Stimulated activated CD4-positive, alpha-beta T cell treated with anti-CD3 and anti-CD28 coated beads, Interleukin-15, amount 100 ng/mL, for 24 hours (primary cell): ENCODE measurements at places on chromosomes 1 and 21.

- DNase-seq: no peak
Measured at GRCh38 chr1:36753451-36753850, 270.7 kb upstream of the CSF3R start.

GRCh38 chr1:79100385-79100784, 93.9 kb upstream of the ADGRL4 start:
- DNase-seq: no peak

DNA sequence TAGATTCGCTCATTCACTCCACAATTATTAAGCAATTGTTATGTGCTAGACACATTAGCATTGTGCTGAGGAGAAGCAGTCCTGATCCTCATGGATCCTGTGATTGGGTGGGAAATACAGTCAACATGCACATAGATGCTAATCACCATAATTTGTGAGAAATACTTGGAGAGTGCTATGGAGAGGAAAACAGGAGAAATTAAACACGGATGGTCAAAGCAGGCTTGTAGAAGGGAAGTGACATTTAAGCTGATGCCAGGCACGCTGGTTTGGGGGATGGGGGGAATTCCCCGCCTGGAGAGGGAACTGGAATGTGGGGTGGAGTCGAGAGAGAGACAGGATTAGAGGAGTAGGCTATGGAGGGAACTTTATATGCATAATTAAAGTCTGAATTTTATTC, 52.2 kb upstream of the L1TD1 start:
- no peak for DNase-seq

DNA sequence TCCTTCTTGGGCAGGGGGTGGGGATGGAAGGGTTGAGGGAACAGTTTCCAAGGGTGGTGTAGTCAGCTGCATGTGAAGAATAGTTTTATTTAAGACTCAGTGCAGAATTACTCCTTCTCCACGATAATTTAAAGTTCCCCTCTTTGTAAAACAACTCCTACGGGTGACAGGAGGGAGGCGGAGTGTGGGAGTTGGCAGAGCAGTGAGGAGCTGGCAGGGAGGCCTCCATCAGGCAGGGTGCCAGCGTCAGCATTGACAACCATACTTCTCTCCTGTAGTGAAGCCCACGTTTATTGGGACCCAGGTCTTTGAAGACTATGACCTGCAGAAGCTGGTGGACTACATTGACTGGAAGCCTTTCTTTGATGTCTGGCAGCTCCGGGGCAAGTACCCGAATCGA, 93.8 kb downstream of the MTR start:
- DNase-seq: no peak

- peak; percentile 66 for DNase-seq
Measured at GRCh38 chr1:197774466-197775281, 606 bp downstream of the DENND1B start.

- DNase-seq: no peak
Measured at GRCh38 chr1:59155351-59155750, 141.5 kb upstream of the FGGY start.

DNA sequence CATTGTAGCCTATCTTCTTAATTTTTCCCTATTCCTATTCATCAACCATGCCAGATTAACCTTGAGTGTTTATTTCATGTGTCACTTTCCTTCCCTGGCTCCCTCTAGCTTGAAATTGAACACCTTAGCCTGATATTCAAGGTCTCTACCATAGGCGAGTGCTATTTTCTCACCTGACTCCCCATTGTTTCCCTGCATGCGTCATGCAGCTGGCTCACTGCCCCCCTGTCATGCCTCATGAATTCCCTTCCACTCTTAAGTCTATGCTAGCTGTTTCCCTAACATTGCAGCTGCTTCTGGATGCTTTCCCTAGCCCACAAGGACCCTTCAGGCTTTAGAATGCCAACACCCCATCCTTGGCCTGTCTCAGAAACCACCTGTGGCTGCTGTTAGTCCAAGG, 56.7 kb upstream of the CD1D start:
- DNase-seq: no peak

GRCh38 chr1:34988581-34988980, 3.4 kb upstream of the TMEM35B start:
- DNase-seq: no peak

GRCh38 chr1:98369463-98369862, 292.1 kb upstream of the SNX7 start:
- DNase-seq: no peak

DNA sequence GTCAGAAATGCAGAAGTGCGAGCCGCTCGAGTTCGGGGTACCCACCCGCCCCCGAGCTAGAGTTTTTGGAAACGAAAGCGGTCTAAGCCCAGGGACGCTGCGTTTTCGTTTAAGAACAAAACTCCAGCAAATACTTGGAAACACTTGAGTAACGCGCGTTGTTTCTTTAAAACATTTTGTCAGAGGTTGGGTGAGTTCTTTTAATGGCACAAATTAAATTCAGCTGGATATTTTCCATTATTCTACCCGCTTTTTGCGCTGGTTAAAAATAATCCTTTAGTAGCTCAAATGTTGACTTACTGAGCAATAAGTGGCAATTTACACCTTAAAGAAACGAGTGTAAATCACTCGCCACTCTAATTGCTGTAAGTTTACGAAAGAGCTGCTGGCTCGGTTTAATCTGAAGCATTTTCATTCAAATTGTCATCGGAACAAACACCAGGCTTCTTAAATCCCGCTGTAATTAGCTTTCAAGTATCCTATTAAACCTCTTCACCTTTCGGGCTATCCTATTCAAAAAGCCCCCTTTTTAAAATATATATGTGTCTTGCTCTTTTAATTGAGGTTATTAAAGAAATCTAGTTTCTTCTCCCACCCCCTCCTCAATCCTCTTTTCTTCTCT, 1.5 kb downstream of the LHX8 start:
- no peak for DNase-seq

DNA sequence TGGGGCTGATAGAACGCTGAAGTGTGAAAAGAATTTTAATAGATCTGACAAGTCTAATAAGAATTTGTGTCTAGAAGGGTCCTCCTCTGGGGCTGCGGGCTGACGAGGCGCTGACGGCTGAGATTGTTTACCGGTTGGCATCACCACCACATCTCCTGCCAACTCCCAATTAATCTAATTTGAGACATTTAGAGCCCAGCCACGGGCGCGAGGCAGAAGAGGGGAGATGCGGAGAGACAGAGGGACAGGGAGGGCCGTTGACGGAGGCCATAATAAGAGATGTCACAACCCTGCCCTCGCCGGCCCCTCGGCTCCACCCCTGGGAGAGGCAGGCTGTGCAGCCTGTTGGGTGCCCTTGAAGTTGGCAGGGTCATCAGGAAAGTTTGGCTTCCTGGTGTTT, 109.3 kb downstream of the PAX7 start:
- DNase-seq: no peak

DNA sequence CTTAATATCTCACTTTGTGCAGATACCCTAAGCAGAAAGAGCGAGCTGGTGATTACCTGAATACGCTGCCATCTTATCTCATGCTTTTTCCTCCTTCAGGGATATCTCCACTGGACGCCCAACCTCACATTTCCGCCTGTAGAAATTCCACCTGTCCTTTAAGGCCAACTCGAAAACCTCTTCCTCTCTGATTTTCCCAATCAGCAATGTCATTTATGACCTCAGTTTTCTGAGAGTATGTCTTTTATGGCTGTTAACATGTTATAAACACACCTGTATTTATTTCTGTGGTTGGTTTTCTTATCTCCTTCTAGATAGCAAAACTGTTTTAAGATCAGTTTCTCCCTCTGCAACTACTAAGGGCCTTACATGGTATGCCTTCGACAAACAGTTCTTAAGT, 41.1 kb downstream of the CD34 start:
- DNase-seq: no peak

GRCh38 chr1:43969416-43969745, 429 bp upstream of the DPH2 start:
- DNase-seq: no peak

DNA sequence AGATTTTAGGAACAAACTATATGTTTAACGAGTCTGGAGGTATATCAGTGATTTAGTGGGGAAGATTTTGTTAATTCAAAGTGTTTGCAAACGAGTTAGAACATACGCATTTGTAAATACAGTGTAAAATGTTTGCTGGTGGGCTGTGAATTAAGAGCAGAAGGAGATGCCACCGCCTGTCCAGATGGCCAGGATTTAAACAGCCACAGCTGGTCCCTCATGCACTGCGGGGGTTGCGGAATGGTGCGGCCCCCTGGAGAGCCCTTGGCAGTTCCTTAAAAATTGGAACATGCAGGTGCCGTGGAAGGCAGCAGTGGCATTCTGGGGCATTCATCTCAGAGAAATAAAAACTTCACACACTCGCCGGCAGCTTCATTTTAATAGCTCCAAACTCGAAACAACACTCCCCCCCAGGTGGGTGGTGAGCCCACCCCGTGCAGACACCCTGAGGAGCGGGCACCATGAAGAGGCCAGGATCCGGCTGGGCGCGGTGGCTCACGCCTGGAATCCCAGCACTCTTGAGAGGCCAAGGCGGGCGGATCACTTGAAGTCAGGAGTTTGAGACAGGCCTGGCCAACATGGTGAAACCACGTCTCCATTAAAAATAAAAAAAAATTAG, 3.5 kb upstream of the C1orf159 start:
- DNase-seq: no peak

GRCh38 chr1:221025501-221025900, 146.3 kb downstream of the HLX start:
- DNase-seq: no peak

DNA sequence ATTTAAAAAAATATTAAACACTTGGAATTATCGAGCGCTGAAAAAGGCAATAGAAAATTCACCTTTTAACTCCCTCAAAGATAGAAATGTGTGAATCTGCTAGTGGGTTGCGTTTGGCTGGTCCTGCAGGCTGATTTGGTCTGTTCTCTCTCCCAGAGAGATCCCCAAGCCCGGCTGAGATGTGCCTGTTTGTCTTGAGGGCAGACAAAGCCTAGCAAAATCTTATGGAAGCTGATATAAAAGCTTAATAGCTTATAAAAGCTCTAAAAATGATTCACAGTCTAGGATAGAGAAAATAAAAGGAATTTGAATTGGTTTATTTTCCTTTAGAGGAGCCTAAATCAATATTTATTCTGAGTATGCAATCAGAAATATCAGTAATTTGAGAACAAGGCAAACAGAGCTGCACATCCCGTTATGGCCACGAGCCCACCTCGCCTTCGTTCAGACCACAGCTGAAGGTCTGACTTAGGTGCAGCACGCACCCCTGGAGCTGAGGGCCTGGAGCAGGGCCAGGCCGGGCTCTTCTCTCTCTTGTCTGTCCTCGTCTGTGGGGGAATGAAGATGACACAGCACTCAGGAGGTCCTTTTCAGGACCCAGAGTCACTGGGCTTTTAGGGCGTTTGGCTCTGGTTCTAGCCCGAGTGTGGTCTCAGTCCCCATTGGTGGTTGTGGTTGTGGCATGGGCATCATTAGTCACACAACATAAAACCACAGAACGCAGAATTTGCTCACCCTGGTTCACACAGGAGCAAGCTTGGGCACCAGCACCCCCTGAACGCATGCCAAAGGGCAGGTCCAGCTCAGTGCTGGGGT, 18.6 kb downstream of the PDE9A start:
- DNase-seq: no peak

- peak; percentile 31 for DNase-seq
Measured at GRCh38 chr1:211738691-211739301, 63.4 kb upstream of the NEK2 start.

GRCh38 chr1:225484657-225485214, 56.9 kb upstream of the LBR start:
- DNase-seq: no peak

DNA sequence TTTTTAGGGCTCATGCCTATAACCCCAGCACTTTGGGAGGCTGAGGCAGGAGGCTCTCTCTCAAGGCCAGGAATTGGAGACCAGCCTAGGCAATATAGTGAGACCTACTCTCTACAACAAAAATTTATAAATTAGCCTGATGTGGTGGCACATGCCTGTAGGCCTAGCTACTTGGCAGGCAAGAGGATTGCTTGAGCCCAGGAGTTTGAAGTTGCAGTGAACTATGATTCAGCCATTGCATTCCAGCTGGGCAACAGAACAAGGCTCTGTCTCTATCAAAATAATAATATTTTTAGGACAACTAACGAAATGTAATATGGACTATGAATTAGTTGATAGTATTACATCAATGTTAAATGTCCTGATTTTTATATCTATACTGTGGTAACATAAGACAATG, 68.8 kb upstream of the ARID1A start:
- DNase-seq: no peak

DNA sequence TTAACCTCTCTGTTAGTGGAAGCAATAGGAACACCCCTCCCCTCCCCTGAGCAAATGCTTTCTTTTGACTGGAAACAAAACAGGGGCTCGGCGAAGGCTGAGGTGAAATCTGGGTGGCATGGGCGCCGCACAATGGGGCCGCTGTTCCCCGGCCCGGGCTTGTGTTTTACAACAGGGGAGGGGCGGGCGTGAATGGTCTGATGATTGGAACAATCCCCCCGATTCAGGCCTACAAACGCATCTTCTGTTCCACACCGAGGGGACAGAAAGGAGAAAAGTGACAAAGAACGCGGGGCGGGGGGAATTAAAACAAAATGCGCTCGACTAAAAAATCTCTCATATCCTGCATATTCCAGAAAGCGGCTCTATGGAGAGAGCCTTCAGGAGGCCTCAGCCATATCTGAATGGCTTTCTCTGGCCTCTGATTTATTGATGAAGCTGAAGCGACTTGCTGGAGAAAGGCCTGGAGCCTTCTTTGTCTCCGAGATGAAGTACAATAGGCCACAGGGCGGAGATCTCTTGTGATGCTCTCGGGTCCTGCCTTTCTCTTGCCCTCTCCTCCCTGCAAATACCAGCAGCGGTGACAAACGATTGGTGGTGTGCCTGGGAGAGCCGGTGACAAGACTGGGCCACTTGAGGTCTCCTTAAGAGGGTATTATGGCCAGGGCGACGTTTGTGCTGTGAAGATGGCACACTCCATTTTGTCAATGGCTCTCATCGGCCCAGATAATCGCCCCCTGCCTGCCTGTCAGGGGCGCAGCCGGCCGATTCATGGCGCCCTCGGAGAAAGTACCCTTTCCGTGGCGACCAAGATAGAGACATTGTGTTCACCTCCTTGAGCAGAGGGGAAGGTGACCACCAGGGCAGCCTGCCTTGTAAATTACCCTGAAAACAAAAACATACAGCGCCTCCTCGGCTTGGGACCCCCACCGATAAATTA, 47.1 kb upstream of the OLIG2 start:
- DNase-seq: no peak

GRCh38 chr1:183206538-183207122, 20.6 kb downstream of the LAMC2 start:
- no peak for DNase-seq

- DNase-seq: peak; percentile 82
Measured at GRCh38 chr1:160205242-160206035, at the start of gene PEA15. TSS of gene PEA15 (plus strand) at chr1:160205384. CDS start at chr1:160211545, 6,161 bp downstream.

DNA sequence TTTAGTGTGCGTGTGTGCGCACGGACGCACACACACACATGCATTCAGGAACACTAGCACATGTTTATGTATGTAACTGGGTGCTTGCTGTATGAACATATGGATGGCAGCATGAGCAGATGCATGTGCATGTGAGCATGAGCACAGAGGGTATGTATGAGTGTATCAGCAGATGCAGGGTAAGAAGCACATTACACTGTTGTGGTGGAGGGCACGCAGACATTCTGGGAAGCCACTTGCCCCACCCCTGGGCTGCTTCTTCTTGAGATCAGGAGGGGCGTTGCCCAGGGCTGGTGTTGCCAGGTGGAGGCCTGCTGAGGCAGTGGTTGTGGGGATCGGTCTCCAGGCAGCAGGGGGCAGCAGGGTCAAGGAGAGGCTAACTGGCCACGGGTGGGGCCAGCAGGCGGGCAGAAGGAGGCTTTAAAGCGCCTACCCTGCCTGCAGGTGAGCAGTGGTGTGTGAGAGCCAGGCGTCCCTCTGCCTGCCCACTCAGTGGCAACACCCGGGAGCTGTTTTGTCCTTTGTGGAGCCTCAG, 3.9 kb upstream of the P3R3URF start:
- no peak for DNase-seq
